Stomach (tissue), 19 donors: ENCODE measurements at places on chromosomes 12 and 14.

DNA sequence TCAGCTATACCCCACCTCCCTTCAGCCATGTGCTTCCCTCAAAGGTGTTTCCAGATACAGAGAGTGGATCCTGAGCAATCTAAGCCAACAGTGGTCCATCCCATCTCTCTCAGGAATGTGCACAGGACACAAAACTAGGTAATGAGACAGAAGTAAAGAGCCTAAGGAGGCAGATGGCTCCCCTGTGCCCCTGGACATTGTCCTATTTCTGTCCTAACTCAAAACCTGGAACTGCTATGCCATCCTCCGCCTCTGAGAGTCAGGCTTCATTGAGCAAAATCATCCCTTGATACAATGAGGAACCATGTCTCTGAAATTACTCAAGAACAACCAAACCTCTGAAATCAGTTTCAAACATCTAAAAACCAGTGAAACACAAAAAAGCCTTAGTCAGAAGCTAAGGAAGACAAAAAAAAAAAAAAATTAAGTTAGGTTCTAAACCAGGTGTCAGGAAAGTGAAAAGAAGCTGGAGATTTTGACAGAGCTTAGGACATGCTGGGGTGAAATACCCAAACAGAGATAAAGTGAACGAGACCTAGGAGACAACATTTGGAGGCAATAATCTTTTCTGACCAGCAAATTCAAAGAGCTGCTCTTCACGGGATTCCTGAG is 200.3 kb upstream of the PLEKHG7 start:
- DNase-seq = no peak

DNA sequence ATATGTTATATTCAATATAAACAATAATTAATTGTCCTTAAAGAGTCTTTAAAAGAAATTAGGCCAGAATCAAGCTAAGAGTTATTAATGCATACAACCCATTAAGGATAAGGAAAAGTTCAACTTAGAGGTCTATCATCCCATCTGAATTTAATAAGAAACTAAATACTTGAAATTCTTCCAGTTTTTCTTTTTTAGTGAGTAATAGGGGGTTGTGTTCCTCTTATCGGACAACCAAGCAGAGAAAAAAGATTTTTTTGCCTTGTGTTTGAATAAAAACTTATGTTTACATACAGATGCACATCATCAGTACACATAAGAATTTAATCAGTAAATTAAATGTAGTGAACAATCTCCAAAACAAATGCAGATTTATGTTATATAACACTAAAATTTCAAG is 32.5 kb downstream of the PAWR start:
- peak; percentile 17 for DNase-seq

- no peak for DNase-seq
Measured at GRCh38 chr12:9363145-9363544, 154.9 kb upstream of the PZP start.

DNA sequence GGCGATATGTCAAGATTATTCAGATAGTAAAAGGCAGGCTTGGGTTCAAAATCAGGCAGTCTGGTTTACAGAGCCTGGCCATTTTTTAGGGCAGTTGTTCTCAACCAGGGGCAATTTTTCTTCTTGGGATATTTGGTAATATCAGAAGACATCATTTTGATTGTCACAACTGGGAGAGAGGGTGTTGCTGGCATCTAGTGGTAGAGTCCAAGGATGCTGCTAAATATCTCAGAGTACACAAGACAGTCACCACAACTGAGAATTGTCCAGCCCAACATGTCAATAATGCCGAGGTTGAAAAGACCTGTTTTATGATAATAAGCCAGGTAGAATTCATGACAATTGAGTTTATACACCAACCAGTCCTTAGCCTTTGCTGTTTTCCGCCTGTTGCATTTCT is 733.9 kb downstream of the NRXN3 start:
- no peak for DNase-seq

GRCh38 chr12:58321414-58321813 is 380.0 kb downstream of the ATP23 start:
- no peak for DNase-seq

DNA sequence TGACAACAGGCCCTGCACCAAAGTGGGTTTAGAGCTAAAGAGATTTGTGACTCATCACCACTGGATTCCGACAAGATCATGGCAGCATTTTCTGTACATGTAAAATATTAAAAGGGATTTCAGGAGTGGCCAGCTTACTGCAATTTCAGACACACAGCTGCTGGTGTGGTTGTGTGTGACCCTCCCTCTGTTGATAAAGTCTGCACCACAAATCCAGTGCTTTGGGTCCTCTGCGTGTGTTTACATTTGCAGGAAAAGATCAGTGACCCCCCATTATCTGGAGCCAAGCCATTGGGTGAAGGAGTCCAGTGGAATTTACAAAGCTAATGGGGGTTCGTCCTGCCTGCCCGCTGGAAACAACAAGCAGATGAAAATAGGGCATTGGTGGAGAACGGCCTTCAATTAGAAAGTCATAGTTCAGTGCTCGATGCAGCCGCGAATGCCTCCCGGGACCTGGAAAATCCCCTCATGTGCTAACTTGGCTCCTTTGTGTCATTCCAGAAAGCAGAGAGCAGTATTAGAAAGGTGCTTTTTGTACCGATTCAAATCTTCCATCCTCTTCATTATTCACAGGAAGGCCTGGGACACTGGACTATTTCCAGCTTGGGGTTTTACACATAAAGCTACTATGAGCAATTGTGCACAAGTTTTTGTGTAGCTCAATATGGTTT is 188.5 kb upstream of the TMEM132C start:
- peak; percentile 34 for DNase-seq
